ENCODE measurements at places on chromosomes 4 and X.

DNA sequence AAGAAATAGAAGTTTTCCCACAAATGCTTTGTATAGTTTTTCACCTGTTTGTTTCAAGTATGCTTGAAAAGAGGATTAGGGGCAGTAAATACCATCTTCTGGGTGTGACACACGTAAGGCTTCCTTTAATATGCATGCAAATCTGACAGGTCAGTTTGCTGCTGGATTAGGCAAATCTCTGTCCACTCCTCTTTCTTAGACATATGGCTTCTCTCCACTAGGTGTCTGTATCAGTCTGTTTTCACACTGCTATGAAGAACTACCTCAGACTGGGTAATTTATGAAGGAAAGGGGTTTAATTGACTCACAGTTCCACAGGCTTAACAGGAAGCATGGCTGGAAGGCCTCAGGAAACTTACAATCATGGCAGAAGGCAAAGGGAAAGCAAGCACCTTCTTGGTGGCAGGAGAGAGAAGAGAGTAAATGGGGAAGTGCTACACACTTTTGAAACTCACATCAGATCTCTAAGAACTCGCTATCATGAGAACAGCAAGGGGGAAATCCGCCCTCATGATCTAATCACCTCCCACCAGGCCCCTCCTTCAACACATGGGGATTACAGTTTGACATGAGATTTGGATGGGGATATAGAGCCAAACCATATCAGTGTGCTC, 66.9 kb downstream of the TAB3 start:
- DNase-seq = peak; percentile 6

DNA sequence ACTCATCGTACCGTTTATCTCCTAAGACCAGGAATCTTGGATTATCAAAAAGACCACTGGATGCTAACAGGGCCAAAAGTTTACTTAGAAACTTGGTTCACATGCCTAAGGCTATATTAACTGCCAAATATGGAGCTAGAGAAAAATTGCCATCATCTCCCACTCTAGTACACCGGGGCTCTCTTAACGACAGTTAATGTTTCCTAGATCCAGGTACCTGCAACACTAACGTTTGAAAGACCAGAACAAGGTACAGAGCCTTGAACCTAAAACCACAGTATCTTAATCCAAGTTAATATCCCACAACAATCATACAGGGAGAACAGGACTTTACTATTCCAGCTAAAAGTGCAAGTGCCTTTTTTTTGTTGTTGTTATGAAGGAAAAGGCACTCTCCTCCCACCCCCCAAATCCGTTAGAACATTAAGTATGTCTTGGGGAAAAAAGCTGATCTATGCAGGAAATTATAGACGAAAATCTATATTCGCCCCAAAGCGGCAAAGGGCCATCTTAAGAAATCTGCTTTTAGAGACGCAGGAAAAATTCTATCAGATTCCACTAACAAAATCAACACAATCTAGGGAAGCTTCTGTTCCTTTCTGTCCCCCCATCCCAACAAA, 1.3 kb downstream of the G3BP2 start:
- DNase-seq = no peak

- no peak for DNase-seq
Measured at GRCh38 chr4:16977081-16977480, 78.6 kb upstream of the LDB2 start.

- no peak for DNase-seq
Measured at GRCh38 chr4:48031802-48032525, 15.4 kb downstream of the NIPAL1 start.

DNA sequence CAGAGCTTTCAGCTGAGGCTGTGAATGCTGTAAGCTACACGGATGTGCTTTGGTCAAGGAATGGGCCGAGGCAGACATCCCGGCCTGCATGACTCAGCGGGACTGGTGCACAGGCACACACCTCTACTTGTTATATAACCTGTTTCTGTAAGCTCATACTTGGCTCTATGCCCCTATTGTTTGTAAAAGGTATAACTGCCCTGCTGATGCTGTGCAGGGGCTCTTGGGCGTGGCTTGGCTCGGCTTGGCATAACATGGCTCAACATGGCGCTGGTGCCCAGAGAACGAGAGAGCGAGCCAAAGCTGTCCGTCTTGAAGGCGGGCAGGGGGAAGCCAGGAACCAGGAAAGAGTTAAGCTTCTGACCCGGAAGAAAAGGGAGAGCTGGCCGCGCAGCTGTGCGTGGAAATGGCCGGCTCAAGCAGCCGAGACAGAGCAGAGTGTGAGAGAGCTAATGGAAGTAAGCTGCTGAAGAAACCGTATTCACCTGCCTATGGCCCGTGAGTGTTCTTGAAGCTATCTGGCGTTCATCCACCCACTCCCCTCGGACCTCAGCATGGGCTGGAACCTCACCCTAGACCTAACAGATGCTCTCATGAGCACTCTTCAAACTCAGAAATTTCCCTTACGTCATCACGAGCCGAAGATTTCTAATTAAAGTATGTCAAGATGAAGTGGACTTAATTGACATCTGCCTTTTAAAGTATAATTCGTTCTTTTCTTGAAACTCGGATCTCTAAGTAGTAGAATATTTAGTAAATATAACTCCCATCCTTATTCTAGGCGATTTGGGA, 286.3 kb upstream of the AGA start:
- no peak for DNase-seq

- DNase-seq = no peak
Measured at GRCh38 chr4:128350449-128351045, 62.9 kb upstream of the PGRMC2 start.

GRCh38 chrX:64186974-64187761, 18.3 kb downstream of the AMER1 start:
- DNase-seq = no peak

DNA sequence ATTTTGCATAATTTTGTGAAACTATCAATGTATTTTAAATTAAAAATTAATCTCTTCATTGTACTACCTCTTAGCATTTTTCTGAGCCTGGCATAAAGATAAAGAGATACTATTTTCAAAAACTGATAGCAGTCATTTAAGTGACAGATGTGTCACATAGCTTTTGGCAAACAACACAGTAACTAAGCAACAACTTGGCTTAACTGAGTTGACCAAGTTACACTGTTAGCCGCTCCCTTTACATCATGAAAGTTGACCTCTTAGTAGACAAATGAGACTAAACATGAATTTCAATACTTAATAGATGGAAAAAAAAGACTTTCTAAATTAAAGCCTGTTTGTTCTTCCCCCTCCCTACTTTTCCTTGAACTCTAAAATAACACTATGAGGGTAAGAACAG, 62.0 kb downstream of the ATP8A1 start:
- DNase-seq = no peak

- DNase-seq = no peak
Measured at GRCh38 chrX:73768886-73769285, 205.9 kb downstream of the CHIC1 start.

DNA sequence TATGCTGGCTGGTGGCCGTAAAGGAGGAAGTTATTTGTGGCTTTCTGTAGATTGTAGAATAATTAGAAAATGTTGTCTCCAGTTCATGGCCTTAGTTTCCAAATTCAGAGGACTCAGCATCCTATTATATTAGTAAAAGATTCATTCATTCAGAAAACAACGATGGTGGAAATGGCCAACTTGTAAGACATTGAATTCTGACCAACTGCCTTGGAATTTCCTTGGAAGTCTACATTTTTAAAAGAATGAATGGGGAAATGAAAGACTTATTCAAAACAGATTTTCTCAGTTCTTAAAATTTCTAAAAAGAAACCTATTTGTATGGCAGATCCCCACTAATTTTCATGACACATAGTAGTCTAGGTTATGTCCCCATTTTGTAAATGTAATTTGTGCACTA, 561.5 kb downstream of the ANKRD50 start:
- no peak for DNase-seq

GRCh38 chrX:72371405-72371804, 65.7 kb upstream of the CITED1 start:
- DNase-seq = no peak

DNA sequence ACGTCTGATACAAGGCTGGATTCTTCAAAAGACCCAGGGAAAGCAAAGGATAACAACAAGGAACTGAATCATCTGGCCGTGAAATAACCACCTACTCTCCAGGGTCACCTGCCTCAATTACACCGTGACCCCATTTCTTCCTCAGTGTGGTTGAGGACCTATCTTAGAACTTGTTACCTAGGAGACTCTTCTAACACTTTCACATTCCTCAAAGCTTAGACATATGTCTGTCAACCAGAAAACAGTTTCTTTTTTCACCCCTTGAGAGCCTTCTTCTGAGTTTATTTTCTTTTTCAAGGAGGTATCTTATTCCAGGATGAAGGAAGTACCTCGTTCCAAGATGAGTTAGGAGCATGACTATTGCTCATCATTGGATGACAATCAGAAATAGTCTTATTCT, 337.8 kb downstream of the ARHGAP24 start:
- no peak for DNase-seq

All from COLO829 (cell line).